Stimulated activated CD8-positive, alpha-beta memory T cell treated with anti-CD3 and anti-CD28 coated beads, Interleukin-12 subunit alpha, Interleukin-12 subunit beta, amount 100 ng/mL, for 4 hours (primary cell): ENCODE measurements at places on chromosomes 3 and 15.

GRCh38 chr3:123511726-123512125, 62.8 kb upstream of the ADCY5 start:
- DNase-seq = no peak

GRCh38 chr3:62363275-62363674, 10.1 kb downstream of the FEZF2 start:
- no peak for DNase-seq

DNA sequence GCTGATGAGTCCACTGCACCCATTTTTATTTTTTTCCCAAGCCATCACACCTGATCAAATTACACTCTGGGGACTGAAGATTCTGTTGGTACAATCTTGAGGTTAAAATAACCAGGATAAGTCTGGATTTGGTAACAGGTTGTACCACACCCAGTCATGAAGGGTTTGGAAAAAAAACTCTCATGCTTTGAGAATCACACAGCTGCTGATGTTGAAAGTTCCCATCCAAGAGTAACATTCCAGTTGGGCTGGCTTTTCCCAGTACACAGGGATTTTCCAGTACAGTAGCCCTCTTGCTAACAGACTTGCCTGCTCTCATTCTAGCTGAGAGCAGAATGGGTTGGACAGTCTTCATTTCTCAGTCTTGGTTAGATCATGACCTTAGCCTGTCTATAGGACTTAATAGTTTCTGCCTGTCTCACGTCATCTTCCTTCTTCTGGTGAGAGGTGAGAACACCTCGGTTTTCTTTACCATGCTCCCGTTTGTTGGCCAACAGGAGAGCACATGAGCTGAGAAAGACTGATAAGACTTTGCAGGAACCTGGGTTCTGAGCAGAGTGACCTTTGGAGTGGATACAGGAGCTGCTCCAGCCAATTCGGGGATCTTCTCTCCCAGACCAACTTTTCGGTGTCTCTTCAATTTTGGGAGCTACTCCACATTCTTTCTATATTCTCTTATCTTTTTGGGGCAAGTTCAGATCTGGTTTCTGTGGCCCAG, 300.1 kb upstream of the LYSMD4 start:
- no peak for DNase-seq

GRCh38 chr3:33209357-33209756, 9.3 kb downstream of the SUSD5 start:
- no peak for DNase-seq

- DNase-seq = no peak
These were observed 59.7 kb upstream of the KBTBD8 start for GRCh38 chr3:66938338-66938963.

DNA sequence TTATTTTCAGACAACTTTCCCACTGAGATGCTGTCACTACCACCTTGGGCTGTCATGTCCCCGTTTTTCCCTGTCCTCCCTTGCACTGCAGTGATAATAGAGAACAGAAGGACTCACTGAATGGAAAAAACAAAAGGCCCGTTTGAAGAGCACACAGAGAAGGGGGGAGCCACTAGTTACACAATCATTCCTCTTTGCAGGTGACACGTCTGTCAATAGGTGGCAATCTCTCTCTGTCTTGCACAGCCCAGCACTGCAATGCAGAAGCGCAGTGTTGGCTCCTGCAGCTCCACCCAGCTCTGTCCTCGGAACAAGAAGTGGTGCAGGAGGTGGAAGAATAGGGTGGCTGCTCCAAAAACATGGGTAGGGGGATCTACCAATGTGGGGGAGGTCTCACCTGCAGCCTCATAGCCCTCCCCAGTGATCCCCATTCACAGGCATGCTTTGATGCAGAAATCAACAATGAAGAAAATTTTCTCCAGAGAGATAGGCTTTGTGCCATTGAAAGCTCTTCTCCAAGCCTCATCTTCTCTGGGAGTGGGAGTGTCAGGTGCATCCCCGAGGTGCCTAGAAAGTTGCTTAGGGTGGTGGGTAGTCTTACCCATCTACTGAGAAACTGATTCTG, 31.8 kb downstream of the FSTL1 start:
- no peak for DNase-seq

GRCh38 chr3:167709690-167710089, 25.0 kb downstream of the PDCD10 start:
- DNase-seq = no peak

DNA sequence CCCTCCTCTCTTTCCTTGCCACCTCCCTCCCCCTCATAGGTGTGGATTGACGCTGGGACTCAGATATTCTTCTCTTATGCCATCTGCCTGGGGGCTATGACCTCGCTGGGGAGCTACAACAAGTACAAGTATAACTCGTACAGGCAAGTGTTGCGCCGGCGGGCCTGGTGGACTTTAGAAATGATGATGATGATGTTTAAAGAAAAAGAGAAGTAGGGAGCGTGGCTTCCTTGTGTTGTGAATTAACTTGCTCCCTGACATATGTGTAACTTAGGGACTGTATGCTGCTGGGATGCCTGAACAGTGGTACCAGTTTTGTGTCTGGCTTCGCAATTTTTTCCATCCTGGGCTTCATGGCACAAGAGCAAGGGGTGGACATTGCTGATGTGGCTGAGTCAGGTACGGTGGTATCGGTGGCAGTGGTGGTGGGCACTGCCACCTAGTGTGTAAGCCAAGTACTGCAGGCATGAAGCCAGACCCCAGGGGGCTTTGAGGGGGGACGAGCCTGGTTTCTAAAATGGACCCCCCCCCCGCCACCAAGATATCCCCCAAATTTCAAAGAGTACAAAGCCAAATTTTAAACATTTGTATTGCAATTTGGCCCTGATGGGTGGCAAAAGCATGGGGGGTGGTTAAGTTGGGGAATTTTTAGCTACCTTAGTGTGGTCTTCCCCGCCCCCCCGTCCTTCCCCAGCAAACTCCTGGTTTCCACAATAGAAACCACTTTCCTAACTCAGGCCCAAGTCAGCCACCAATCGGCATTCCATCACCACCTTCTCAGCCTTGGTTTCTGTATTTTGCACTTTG, 65.6 kb downstream of the SLC6A6 start:
- peak; percentile 15 for DNase-seq

DNA sequence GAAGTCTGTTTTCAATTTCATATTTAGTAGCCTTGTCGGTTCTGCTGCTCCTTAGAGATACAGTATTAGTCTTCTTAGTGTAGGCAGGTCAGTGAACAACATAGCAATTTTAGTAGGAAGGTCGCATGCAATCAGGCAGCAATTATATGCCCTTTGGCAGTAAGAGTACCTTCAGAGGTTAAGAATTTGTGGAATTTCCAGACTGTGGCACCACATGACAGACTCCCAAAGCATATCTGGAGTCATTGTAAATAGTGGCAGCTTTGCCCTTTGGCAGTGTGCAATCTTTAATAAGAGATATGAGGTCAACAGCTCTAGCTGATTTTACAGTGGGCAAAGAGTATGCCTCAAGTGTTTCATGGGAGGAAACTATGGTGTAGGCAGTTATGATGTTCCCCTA, 1532.5 kb upstream of the CADM2 start:
- no peak for DNase-seq

- no peak for DNase-seq
These were observed 42.2 kb downstream of the RIOX2 start for GRCh38 chr3:97930018-97930417.

GRCh38 chr3:11581237-11582190, 62.2 kb downstream of the VGLL4 start:
- DNase-seq = no peak

DNA sequence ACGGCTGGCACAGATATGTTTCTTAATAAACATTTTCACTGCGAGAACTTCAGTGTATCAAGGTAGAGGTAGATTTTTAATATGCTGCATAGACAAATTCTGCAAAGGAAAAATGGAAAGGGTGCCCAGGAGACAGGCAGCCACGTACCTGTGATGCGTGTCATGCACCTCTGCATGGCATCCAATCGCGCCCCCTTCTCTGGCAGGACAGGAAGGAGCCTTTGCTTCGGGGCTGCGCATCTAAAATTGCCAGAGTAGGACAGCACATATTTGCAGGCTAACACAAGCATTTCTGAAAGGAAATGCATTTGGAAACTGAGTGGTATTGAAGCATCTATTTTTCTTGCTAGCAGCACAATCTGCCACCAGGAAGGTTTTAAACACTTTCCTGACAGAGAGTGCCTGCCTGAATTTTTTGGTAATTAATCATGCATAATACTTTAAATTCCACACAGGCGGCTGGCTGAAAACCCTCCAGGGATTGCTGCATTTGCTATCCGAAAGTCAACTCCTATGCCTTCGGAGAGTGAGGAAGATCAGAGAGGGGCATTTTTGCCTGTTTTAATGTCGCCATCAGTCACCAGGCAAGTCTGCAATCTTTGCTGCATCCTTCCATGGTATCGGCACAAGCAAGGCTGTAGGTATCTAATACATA, 165.1 kb upstream of the ATP10A start:
- no peak for DNase-seq

DNA sequence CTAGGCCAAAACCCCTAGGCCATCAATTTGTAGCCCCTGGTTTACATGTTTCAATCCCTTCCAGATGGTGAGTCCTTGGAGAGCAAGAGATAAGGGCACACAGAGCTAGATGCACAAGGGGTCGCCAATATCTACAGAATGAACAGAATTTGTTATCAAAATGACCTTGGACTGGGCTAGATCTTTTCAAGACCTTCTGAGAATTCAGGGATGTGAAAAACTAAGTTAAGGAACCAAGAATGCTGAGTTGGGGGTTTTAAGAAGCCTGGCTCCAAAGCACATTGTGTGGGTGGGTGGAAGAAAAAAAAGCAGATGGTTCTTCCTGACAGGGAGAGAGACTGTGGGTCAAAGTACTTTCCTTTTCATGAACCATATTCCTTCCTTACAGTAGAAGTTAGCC, 10.2 kb downstream of the CDCP1 start:
- DNase-seq = no peak

DNA sequence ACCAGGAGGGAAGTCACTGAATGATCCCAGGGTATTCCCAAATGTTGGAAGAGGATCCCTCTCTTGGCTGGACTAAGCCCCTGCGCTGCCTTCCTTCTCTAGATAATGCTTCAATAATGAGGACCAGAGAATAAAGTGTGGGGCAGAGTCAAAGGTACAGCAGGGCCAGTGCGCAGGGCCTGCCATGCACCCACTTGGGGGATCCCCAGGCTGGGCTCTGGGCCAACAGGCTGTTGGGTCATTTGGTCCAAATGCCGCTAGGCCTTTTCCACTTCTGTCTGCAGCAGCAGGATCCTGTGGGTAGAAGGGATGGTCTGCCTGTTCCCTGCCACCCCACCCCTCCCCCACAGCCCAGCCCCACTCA, 5.7 kb upstream of the CLK3 start:
- DNase-seq = no peak

DNA sequence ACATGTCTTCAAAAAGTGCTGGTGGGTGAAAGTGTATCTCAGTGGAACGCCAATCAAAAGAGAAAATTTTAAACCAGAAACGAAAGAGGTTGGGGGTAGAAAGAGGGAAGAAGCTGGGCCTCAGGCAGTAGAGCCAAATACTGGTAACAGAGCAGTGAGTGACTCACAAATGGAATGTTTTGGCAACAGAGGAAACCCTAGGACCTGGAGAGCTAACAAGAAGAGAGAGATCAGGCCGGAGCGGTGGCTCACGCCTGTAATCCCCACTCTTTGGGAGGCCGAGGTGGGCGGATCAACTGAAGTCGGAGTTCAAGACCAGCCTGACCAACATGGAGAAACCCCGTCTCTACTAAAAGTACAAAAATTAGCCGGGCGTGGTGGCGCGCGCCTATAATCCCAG, 450.8 kb upstream of the NAALADL2 start:
- DNase-seq = no peak
